ENCODE measurements at places on chromosomes 7 and 10. TPM values are rescaled to one million over a fixed set of nuclear protein-coding genes. Genes with fewer than 3 reads are reported as not detected.

The SHTN1 gene
- 16.3 TPM for total RNA-seq

The CAV2 gene
- total RNA-seq: 70.8 TPM

The PDE6C gene
- total RNA-seq: not detected

GRCh38 chr7:116540743-116541142 lies 15.9 kb downstream of the CAV1 start:
- DNase-seq: no peak

DNA sequence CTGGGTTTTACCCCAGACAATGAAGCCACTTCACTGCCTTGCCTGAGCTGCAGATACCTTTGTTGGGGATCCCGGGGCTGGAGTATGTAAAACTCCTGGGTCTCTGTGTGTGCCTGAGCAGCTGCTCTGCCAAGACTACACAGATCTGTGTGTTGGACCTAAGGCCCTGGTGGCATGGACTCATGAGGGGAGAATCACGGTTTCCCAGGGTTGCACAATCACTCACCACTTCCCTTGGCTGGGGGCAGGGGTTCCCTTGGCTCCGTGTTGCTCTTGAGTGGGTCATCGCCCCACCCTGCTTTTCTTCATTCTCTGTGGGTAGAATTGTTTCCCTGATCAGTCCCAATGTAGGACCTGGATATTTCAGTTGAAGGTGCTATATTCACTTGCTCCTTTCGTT lies 13.9 kb upstream of the TBATA start:
- no peak for DNase-seq

DNA sequence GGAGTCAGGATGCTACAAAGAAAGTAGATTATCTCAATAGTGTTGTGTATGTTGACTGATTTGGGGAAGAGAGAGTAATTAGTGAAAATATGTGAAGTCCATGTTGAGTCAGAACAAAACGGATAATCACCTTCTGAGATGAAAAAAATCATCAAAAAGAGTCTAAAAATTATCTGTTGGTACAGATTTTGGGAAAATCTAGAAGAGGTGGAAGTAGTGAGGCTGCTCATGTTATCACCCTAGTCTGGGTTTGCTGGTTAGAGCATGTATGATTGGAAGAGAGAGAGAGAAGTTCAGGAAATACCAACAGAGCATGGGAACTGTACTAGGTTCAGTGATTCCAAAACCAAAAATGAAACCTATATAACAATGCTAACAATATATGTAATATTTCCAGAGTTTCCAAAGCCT lies 12.3 kb downstream of the RPA3 start:
- DNase-seq: no peak

GRCh38 chr7:157293413-157293788 lies 43.4 kb upstream of the DNAJB6 start:
- no peak for DNase-seq

GRCh38 chr7:40909346-40909980 lies 774.7 kb downstream of the SUGCT start:
- DNase-seq: no peak

DNA sequence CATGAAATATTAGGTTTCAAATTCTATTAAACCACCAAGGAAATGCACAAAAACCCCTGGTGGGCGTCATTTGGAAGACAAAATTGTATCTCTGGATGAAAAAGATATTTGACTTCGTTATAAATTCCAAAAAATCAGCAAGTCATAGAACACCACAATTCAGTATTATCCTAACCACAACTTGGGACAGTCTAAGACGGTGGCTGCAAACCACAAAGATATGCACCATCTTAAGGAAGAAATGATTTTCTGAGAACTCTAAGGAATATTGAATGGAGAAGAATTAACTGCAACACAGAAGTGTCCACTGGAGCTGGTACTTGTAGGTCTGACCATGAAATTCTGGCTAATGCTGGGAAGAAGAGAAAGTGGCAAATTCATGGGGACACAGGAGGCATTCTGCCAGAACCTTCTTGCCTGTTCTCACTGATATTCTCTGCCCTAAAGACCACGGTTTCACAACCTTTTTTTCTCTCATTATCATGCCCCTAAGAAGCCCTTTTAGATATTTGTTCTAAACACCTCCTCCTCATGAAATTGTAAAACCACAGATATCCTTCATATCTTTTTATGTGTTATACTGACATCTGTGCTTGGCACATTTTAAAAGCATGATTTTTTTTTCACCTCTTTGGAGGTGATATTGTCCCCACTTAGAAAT lies 92.9 kb downstream of the SFMBT2 start:
- no peak for DNase-seq
